Erythroblast (primary cell): ENCODE measurements at places on chromosomes 1 and 21.

- no peak for DNase-seq
These were observed 633.9 kb upstream of the PTBP2 start for GRCh38 chr1:96087719-96088118.

DNA sequence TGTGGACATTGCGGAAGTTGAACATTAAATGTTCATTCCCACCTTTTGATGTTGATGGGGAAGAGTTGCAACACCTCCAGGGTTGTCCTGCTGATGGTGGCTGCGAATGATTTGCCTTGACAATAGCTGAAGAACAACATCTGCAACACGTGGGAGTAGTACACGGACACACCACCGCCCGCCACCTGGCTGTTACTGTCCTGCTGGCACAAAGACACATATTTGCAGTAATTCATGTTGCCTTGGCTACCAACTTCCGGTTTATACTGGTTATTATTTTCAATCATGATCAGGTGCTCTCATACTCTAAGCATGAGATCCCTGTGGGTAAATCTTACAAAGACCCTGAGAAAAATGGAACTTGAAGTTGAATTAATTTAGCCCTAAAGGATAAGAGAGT, 55.2 kb downstream of the UBR4 start:
- DNase-seq, result no peak

- DNase-seq, result no peak
These were observed 6.6 kb upstream of the ZNF669 start for GRCh38 chr1:247110627-247111258.

DNA sequence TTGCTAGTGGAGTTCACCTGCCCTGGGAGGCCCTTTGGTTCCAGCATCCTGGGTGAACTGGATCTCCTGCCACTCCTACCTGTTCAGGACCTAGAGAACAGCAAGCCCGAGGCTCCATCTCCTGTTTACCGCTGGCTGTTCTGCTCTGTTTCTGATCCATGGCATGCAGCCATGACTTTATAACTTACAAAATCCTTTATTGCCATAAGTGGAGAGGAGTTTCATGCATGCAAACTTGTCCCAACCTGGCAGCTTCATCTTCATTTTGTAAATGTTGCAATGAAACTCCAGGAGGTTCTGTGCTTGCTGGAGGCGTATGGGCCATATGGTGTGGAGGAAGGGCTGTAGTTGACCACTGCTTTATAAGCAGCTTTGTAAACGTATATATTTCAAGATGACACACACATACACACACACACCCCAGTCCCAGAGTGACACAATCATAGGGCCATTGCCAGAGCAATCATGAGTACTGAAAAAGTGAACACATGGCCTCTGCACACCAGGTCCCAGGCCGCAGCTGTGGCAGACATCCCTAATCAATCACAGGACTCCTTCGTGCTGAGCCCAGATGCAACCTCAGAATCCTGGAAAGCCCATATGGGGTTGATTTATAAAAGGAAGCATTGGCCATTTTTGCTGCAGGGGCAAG, 69.0 kb downstream of the UBIAD1 start:
- no peak for DNase-seq

DNA sequence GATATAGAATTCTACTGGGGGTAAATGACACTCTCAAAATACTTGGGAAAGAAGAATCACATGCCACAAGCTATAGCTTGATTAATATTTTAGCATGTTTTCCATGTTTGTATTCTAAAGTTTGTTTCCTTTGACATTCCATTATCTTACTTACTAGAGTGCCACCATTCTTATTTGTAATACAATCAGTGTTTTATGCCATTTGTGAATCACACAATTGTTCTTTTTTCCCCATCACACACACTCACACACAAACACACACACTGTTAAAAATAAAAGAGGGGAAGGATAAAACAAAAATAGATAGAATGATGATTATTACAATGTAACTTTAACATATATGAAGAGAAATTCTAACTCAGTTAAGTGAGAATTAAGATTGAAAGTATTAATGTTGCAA, 16.0 kb upstream of the TEKT2 start:
- no peak for DNase-seq
